ENCODE measurements at places on chromosomes 12 and 14. TPM values are rescaled to one million over a fixed set of nuclear protein-coding genes. Genes with fewer than 3 reads are reported as not detected.

- DNase-seq = no peak
Observed at GRCh38 chr12:114820796-114821195, 136.8 kb upstream of the TBX3 start.

- DNase-seq = peak; percentile 95
Observed at GRCh38 chr12:109445191-109445609, 31.9 kb downstream of the KCTD10 start.

- no peak for DNase-seq
Observed at GRCh38 chr14:103014466-103015228, 42.7 kb downstream of the CDC42BPB start.

DNA sequence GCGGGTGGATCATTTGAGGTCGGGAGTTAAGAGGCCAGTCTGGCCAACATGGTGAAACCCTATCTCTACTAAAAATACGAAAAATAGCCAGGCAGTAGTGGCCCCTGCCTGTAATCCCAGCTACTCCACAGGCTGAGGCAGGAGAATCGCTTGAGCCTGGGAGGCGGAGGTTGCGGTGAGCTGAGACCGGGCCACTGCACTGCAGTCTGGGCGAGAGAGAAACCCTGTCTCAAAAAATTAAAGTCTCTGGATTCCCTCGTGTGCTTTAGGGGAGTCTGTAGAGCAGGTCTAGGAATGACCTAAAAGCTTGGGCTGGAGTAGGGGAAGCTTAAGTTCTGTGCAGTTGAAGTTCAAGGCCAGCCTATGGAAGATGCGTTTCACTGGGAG lies 697 bp upstream of the TULP3 start:
- DNase-seq = no peak

- DNase-seq = no peak
Observed at GRCh38 chr12:48034835-48035805, 30.8 kb upstream of the COL2A1 start.

DNA sequence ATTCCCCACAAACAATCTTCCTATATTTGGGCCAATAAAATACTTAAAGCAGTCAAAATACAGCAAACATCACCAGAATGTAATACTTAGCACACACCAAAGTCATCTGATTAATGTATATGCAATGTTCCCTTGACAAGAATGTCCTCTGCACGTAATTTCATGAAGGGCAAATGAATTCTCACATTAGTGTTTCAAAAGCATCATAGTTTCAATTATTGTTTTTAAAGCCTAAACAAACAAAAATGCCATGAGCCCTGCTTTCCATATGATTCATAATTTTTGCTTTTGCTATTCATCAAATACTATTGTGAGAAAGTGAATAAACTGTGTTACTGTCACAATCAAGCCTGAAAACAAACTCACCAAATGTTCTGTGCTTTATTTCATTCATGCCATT lies 156.0 kb downstream of the EPS8 start:
- no peak for DNase-seq

GRCh38 chr12:91511795-91512420 lies 329.3 kb upstream of the DCN start:
- no peak for DNase-seq

DNA sequence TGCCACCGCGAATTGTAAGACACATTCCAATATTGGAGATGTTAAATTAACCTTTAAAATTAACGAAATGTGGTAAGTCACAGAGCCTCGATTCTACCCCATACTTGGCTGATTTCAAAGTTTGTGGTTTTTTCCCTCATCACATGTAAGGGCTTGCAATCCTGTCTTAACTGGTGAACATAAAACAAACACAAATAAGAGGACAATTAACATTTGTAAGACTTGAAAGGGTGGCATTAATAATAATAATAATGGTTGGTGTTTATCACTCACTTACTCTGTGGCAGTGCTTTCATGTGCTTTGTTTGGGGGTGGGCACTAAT lies 26.6 kb downstream of the PPFIBP1 start:
- DNase-seq = no peak

DNA sequence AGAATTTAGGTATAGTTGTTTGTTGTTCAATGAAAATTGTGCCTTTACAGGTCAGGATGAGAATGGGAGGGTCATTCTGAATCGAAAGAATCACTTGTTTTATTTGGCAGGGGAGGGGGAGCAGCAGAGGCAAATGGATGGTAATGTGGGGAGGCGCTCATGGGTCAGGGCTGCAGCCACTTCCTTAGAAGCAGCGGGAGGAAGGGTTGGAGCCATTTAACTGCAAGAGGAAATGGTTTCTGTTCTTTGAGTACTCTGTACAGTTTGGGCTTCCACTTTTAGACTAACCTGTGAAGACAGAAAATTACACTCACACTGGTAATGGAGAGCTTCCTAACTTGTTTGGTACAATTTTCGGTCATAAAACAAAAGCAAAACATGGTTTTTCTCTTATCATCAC lies 57.2 kb downstream of the PIWIL1 start:
- DNase-seq = no peak

- DNase-seq = no peak
Observed at GRCh38 chr14:69620981-69621380, 9.6 kb downstream of the SUSD6 start.

DNA sequence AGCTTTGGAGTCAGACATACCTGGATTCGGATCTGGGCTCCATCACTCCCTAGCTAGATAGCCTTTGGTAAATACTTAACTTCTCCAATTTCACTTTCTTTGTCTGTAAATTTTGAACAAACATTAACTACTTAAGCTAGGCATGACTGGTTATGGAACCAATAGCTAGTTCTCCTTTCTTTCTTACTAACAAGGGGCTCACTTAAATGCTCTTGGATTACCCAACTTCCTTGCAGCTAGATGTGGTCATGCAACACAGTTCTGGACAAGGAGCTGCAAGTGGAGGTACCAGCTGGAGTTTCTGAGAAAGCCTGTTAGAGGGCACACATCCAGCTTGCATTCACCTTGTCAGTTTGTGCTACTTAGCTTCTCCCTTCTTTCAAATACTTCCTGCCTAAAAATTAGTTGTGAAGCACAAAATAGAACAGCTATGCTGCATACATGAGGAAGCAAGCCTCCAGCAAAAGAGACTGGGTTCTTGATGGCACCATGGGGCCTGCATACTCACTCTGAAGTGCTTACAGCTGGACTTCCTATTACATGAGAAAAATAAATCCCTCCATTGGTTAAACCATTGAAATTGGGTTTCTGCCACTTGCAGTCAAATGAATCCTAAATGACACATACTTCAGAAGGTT lies 210.1 kb upstream of the EEA1 start:
- no peak for DNase-seq

- no peak for DNase-seq
Observed at GRCh38 chr12:30913323-30913722, 13.2 kb upstream of the TSPAN11 start.

GRCh38 chr12:21337453-21337852 lies 2.7 kb upstream of the SLCO1A2 start:
- no peak for DNase-seq

DNA sequence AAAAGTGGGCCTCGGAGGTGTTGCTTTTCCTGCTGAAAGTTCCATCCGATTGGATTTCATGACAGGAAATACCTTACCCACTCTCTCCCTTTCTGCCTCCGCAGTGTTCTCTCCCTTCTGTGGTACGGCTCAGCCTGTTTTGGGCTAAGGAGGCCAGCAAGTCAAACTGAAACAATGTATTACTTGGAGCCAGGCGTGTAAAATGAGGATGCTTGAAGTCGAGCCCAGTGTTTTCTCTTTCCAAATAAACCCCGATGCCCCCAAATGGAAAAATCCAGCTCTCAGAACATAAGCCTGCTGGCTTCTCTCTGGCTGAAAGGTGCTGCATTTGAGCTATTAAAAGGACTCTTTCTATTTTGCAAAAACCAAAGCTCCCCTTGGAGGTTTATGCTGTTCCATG lies 124.7 kb downstream of the ZNF664 start:
- no peak for DNase-seq

GRCh38 chr12:41277100-41277945 lies 89.2 kb downstream of the PDZRN4 start:
- DNase-seq = no peak

DNA sequence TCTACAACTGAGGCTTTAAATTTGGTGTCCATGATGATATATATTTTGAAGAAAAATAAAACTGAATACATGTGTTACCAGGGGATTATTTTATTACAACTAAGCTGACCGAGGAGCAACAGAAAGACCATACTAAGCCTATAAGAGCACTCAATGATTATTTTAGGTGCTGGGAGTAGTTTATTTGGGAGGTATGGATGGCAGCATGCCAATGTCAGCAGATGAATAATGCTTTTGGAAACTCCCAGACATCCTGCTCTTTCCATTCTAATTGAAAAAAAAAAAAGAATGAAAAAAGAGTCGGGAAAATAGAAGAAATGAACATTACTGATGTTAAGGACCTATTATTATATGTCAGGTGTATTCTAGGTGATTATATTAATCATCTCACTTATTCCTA lies 441.2 kb downstream of the BTG1 start:
- DNase-seq = no peak

- DNase-seq = no peak
Observed at GRCh38 chr12:43273467-43273866, 278.5 kb downstream of the ADAMTS20 start.

GRCh38 chr14:98808494-98809407 lies 463.2 kb downstream of the BCL11B start:
- DNase-seq = no peak

GRCh38 chr12:46460682-46461210 lies 88.2 kb upstream of the SLC38A2 start:
- no peak for DNase-seq

GRCh38 chr14:101882141-101882935 lies 82.0 kb upstream of the DYNC1H1 start:
- DNase-seq = no peak

- no peak for DNase-seq
Observed at GRCh38 chr12:67751381-67751928, 102.9 kb downstream of the DYRK2 start.

- no peak for DNase-seq
Observed at GRCh38 chr14:55794655-55795595, 214.9 kb downstream of the KTN1 start.

DNA sequence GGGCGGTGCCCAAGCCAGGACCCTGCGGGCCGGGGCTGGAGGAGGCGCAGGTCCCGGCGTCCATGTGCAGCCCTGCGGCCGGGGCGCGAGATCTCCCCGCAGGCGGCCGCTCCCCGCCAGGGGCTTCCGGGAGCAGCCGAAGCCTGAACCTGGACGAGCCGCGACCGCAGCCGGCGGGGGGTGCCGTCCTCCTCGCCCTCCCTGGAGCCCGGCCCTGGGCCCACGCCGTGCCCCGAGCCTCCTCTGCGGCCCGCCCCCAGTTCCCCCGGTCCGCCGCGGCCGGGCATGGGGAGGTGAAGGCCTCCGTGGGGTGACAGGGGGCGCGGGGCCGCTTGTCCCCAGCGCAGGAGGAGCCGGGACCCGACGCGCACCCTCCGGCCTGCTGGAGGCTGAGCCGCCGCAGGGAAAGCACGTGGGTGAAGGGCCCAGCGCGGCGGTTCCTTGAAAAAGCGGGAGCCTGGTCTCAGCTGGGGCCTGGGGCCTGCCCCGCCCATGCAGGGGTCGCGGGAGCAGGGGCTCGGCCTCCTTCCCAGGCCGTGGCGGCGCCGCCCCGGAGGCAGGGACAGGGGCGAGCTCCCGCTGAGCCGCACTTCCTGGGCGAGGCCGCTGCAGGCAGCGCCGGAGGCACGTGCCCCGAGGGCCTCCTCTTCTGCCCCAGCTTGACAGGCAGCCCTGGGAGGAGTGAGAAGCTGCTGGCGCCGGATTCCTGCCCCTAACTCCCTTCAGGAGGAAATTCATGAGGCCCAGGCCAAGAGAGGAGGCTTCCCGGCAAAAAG lies 55.6 kb upstream of the PPP2R5C start:
- no peak for DNase-seq

DNA sequence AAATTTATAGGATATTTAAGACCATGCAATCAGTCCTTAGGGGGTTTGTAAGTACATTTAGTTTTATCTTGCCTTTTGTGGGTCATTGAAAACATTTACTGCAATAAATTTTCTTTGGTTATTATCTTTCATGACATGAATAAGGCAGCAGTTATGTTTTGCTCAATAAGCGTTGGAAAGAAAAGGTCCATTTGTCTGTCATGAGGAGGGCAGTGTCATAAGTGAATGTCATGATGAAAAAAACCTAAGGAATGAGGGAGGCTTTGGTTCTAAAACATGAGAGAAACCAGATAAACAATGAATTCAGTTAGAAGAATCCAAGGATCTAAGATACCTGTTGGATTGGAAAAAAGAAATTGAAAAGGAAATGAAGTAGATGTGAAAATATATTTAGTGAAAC lies 209.4 kb downstream of the NAV3 start:
- no peak for DNase-seq

DNA sequence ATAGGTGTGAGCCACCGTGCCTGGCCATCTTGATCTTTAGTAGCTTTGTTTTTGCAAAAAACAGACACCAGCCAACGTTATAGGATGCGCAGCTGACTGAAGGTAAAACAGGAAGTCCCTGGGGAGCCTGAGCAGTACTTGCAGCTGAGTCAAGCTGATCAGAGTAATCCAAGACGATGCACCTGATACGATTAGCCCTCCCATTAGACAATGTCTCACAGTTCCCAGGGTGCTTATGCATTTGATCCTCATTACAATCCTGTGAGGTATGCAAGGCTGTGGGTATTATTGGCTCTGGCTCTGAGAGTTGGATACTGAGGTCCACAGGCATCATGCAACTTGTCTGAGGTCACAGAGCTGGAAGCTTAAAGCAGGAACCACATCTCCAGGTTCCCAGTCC lies 8.1 kb downstream of the KRT18 start:
- DNase-seq = no peak

- no peak for DNase-seq
Observed at GRCh38 chr14:106419376-106419965, 893.1 kb downstream of the TMEM121 start.

- no peak for DNase-seq
Observed at GRCh38 chr14:71261206-71261605, 353.9 kb downstream of the PCNX1 start.

The CPSF6 gene
- 33.7 TPM for polyA plus RNA-seq

The PAX9 gene
- not detected for polyA plus RNA-seq

The PPFIBP1 gene
- polyA plus RNA-seq = 67.4 TPM

The CLEC14A gene
- polyA plus RNA-seq = 0.23 TPM

The ATG2B gene
- polyA plus RNA-seq = 17.1 TPM

The LHX5 gene
- polyA plus RNA-seq = not detected

The RPL10L gene
- not detected for polyA plus RNA-seq

The SLC10A1 gene
- polyA plus RNA-seq = not detected

The TESPA1 gene
- polyA plus RNA-seq = not detected

The COX8C gene
- not detected for polyA plus RNA-seq

The TMEM132C gene
- polyA plus RNA-seq = not detected

The INSM2 gene
- polyA plus RNA-seq = not detected

The EFS gene
- polyA plus RNA-seq = 2.7 TPM

The SLC39A2 gene
- polyA plus RNA-seq = not detected

The SLC25A47 gene
- not detected for polyA plus RNA-seq

The GPR135 gene
- 1.3 TPM for polyA plus RNA-seq

The GRIN2B gene
- polyA plus RNA-seq = not detected

The SSTR1 gene
- polyA plus RNA-seq = 55.9 TPM

The MRPS35 gene
- polyA plus RNA-seq = 45.8 TPM

The COCH gene
- 0.18 TPM for polyA plus RNA-seq

The SYNJ2BP gene
- polyA plus RNA-seq = 10.5 TPM

The RFLNA gene
- polyA plus RNA-seq = 0.05 TPM

The MANSC4 gene
- not detected for polyA plus RNA-seq

The PPFIA2 gene
- not detected for polyA plus RNA-seq
